ENCODE measurements at places on chromosomes 6 and 20.

DNA sequence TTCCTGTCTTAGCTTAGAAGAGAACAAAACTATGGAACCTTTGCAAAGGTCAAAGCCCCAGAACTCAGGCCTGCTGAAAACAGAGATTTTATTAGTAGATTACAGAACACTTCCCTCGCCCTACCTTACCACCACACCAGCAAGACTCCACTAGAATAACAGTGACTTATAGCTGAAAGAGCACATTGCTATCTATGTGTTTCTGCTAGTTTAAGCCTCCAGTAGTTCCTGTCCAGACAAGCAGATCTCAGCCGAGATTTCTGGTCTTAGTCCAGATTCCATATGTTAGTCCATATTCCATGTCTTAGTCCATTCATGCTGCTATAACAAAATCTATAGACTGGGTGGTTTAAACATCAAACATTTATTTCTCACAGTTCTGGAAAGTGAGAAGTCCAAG, 412.3 kb upstream of the ID4 start:
- DNase-seq, result no peak

- no peak for DNase-seq
These were observed 16.3 kb downstream of the TRAF3IP2 start for GRCh38 chr6:111589366-111589765.

DNA sequence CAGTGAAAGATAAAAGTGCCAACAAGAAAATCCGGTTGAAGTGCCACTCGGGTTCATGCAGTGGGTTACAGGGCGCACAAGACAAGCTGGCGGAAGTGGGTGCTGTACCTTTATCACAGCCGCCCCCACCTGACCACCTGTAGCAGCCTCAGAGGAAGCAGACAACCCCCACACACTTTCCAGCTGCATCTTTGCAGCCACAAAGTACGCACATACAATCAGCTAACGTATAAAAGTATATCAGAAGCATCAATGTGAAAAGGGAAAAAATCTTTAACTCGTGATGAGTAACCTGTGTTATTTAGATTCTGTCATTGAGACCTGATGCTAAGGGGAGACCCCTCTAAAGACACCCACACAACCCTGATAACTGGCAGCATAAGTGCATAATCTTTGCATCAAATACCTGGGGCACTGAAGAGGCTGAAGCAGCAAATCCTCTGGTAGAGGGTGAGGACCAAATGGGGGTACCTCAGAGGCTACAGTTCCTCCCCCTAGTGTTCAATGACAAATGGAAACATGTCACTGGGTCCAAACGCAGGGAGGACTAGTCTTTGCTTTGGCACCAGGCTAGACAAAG, 22.1 kb downstream of the BACH2 start:
- DNase-seq, result peak; percentile 81

GRCh38 chr6:42345696-42346416, 105.9 kb downstream of the TRERF1 start:
- DNase-seq, result no peak

GRCh38 chr6:13035606-13036005, 292.7 kb downstream of the TBC1D7 start:
- no peak for DNase-seq

- DNase-seq, result no peak
These were observed 79.6 kb upstream of the AHI1 start for GRCh38 chr6:135577059-135577538.
